ENCODE measurements at places on chromosomes 2 and 18.

DNA sequence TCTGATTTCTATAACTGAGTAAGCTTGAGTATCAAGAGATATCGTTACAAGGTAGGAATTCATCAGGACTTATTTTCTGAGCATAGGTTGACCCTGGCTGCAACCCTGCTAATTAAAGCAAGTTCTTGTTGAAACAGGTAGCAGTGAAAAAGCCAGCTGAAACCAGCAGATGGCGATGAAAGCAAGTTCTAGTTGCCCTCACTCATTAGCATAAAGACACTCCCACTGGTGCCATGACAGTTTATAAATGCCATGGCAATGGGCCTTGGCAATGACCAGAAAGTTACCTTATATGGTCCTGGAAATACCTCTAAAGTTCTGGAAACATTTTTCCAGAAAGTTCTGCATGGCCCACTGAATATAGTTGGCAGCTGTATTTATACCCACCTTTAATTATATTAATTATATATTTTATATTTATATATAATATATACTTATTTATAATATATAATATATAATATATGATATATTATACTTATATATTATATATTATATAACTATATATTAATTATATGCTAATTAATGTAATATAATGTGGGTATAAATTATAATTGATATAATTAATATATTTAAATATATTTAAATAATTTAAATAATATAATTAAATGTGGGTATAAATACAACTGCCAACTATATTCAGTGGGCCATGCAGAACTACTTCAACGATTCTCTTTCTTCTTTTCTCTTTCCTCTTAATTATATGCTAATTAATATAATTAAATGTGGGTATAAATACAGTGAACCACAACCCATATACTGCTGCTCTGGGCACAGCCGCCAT is 188.0 kb downstream of the CDH7 start:
- peak; percentile 59 for DNase-seq

GRCh38 chr2:74181739-74182138 is 3.1 kb upstream of the MOB1A start:
- DNase-seq, result peak; percentile 98

DNA sequence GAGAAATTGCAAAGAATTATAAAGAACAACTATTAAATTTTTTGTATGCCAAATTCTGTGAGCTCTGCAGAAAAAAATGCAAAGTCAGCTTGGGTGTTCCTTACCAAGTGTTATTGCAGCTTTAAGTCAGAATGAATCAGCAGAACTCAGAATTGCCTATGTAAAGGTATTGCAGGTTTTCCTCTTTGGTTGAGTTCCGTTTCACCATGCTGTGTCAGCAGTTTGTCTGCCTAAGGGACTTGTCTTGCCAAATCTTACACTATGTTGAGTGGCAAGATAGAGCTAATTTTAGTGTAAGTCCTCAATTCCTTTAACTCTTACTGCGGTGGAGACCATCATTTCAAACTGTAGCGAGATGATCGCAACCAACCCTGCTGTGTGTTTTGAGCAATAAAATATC is 38.8 kb downstream of the ADAM23 start:
- DNase-seq, result no peak

GRCh38 chr2:239737144-239737463 is 288.0 kb downstream of the NDUFA10 start:
- DNase-seq, result no peak

- no peak for DNase-seq
These were observed 8.2 kb downstream of the ADAM17 start for GRCh38 chr2:9547262-9547991.
